ENCODE measurements at places on chromosomes 6 and 20.

DNA sequence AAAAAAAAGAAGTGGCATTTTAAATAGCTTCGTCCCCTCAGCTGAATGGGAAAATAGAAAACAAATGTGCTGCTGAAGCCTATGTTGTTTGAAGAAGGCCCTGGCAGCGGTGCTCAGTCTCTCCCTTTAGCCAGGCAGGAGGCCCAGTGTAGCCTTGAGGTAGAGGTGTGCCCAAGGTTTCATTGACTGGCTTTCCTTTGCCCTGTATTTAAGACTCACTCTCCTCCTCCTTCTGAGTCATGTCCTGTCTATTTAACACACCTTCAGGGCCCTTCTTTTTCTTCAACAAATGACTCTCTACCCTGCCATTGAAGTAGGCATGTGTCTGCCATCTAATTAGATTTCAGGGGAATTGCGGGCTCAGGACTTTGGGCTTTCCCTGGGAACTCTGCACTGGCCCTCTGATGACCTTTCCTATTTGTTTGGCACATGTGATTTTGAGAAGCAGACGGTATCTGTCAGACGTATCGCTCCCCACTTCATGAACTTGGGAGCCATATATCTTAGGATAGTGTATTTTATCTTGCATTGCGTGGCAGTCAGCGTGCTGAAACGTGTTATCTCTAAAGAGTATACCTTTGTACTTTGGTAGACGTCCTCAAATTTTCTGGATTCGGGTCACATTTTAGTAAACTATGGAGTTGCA, 4.3 kb downstream of the TJAP1 start:
- DNase-seq = no peak

- DNase-seq = no peak
Observed at GRCh38 chr6:54093326-54093948, 17.8 kb upstream of the MLIP start.

DNA sequence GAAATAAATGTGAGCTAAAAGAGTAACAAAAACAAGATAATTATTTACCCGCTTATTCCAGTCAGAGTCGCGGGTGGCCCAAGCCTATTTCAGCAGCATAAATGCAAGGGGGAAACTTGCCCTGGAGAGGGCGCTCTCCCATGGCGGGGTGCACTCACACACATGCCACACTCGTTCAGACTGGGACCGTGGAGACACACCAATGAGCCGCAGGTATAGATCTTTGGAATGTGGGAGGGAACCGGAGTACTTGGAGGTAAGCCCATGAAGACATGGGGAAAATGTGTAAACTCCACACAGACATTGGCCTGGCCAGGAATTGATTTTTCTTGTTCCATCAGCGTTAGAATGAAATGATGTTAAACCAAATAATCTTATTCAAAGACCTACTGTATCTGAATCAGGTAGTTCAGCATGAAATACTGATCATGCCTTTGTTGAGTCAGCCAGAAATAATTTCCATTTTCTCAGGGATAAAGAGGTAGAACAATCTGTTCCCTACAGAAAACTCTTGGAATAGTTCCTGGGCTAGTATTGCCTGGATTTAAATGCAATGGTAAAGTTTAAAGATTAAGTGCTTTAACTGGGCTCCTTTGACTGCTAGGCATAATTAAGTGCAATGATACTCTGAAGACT, 191.5 kb downstream of the MCHR2 start:
- DNase-seq = no peak

DNA sequence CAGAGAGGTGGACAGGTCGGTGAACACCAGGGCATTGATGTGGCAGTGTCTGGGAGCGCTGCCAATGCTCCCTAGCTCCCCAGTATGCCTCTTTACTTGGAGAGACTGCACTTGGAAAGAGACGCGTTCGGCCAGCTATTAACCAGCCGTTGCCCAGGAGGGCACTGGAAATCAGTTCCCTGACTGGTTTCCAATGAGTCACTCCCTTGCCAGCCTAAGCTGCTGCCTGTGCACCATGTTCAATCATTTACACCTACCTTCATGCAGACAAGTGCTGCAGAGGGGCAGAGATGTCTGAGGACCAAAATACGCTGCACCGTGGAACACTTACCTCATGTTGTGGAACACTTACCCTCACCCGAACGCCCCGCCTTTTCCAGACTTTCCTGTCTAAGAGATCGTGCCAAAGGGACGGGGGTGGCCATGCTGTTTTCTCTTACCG, 151.6 kb downstream of the SOBP start:
- DNase-seq = no peak

DNA sequence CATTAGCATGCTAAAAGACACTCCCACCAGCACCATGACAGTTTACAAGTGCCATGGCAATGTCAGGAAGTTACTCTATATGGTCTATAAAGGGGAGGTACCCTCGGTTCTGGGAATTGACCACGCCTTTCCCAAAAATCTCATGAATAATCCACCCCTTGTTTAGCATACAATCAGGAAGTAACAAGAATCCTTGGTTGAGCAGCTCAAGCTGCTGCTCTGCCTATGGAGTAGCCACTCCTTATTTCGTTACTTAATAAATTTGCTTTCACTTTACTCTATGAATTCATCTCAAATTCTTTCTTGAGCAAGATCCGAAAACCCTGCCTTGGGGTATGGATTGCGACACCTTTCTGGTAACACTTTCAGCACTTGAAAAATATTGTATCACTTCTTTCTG, 243.0 kb downstream of the BMP2 start:
- DNase-seq = no peak

GRCh38 chr6:107991061-107991460, 33.1 kb upstream of the SEC63 start:
- no peak for DNase-seq

DNA sequence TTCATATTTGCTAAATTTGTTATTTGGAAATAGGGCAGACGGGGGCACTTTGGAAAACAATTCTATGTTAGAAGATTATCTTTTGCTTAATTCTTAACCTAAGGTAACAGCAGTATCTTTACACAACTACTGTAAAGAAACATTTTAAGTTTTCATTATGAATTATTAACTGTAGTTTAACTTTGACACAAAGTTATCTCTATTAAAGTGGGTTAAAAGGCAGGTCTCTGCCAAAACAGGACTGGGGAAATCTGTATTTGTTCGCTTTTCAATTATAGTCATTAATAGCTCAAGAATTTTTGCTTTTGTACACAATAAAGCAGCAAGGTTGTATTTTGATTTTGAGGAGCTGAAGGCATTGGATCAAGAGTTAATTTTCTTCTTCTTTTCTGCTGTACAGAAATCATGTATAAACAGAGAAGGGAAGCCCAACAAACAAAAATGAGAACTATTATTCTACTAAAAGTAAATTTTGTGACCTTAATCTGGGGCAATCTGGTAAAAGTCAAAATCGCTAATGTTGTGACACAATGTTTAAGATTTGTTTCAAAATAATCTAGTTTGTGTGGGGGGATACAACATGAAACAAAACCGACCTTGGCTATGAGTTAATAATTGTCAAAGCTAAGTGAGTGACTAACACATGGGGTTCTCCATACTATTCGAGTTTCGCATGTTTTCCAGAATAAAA, 2.9 kb downstream of the STAU1 start:
- DNase-seq = no peak

DNA sequence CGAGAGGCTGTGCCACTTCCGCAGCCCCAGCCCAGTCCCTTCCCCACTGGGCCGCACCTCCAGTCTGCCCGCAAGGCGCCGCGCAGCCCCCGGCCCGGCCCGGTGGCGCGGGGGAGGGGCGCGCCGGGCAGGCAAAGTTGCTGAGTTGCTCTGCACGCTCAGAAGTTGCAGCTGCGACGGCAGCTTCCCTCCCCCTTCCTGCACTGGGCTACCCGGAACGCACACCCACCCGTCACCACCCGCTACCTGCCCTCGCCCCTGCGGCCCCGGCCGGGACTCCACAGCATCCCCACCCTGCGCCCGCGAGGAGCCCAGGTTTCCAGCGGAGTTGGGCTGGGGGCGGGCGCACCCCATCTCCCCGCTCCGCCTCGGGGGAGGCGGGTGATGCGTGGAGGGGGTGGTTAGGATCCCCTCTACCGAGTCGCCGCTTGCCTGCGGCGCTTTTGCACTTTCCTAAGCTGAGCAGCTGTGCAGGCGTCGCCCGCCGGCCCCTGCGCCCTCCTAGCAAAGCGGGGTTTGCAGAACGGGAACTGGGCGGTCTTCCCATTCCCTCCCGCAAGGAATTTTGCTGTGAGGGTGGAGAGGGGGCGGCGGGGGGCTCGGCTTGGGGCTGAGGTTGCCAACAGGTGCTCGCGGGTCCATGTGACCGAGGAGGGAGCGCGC, 55.9 kb upstream of the RREB1 start:
- no peak for DNase-seq

DNA sequence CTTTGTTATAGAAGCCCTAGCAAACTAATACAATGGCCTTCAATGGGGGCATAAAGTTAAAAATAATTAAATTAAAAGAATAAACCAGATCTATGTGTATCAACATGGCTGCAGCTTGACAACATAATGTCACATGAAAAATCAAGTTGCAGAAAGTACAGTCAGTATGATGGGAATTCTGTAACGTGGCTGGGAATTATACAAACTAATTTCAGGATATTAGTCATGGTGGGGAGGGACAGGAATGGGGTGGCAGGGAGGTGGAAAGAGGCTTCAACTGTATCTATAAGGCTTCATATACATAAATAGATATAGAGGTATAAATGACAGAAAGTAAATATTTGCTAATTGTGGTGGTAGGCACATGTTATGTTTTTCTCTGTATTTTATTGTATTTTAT, 107.1 kb downstream of the UNC5CL start:
- DNase-seq = no peak

DNA sequence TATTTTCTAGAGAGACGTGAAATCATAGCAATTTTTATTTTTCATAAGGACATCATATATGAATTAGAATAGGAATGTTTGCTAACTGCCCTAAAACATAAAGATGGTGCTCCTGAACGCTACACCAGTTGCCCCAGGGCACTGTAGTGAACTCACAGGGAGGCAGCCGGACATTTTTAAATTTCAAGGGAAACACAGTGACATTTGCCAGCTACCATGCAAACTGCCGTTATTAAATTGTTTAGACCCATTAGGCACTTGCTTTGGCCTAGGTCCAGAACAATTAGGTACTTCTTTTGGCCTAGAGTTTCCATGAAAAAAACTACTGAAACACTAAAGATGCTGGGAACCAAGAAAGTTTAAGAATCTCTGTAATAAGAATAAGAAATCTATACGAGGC, 24.9 kb upstream of the CFAP206 start:
- no peak for DNase-seq

DNA sequence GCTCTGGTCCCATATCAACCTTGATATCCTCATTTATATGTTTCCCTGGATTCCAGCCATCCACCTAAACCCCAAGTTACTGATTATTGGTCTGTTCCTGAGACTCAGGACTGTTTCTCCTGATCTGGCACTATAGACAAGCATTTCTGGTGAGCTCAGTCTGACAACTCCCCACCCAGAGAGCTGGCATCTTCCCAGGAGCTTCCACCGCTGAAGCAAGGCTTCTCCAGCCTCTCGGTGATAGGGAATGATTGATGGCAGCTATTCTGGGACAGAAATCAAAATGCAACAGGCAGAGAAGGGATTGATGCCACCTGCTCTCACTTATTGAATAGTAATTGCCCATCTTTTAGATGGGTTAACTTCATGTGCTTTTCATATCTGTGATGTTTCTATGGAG, 169.7 kb upstream of the GGTLC1 start:
- DNase-seq = peak; percentile 84

GRCh38 chr6:107418118-107418517, 41.2 kb downstream of the PDSS2 start:
- peak; percentile 4 for DNase-seq

GRCh38 chr20:11394145-11394833, 523.4 kb upstream of the BTBD3 start:
- no peak for DNase-seq

GRCh38 chr20:57708694-57709673, 831 bp downstream of the PMEPA1 start:
- no peak for DNase-seq

DNA sequence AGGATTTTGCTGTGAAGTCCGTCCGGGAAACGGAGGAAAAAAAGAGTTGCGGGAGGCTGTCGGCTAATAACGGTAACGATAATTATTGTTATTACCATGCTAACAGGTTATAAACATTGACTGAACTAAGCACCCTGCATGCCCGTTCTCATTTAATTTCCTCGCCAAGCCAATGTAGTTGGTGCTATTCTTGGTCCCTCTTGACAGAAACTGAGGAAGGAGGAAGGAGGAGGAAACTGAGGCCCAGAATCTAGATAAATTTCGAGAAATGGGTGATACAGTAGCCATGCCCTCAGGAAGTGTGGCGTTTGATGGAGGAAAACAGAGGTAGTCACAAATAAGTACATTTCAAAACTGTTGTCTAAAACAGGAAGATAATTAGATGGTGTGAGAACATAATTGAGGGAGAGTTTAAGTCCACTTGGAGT, 474 bp downstream of the TPX2 start:
- no peak for DNase-seq

DNA sequence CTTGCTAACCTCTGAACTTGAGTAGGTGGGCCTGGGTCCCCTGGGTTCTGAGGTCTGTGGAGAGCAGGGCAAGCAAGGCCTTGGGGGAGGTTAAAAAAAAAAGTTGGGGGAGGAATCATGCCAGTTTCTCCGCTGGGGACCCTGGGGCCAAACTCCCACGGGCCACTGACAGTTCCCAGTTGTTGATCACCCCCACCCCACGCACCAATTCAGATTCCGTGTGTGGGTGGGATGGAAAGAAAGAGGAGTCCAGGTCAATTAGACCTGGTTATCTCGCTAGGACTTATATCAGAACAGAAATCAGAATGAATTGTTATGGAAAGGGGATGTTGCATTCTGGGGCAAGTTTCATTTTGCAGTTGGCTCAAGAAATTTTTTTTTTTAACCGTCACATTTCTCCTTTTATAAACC, 46.7 kb upstream of the SUPT3H start:
- no peak for DNase-seq

DNA sequence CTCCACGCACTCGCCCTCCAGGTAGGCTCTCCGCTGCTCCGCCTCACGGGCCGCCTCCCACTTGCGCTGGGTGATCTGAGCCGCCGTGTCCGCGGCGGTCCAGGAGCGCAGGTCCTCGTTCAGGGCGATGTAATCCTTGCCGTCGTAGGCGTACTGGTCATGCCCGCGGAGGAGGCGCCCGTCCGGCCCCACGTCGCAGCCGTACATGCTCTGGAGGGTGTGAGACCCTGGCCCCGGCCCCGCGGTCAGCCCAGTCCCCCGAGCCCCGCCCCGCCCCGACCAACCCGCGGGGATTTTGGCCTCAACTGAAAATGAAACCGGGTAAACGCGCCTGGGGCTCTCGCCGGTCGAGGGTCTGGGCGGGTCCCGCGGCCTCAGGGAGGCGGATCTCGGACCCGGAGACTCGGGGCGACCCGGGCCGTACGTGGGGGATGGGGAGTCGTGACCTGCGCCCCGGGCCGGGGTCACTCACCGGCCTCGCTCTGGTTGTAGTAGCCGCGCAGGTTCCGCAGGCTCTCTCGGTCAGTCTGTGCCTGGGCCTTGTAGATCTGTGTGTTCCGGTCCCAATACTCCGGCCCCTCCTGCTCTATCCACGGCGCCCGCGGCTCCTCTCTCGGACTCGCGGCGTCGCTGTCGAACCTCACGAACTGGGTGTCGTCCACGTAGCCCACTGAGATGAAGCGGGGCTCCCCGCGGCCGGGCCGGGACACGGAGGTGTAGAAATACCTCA, 598 bp downstream of the HLA-B start:
- no peak for DNase-seq
